Pulmonary artery endothelial cell (primary cell): ENCODE measurements at places on chromosomes 1 and 21.

GRCh38 chr1:198156745-198157240 is at the start of gene NEK7:
TSS of gene NEK7 (plus strand) at chr1:198156998. CDS start at chr1:198232581, 75,583 bp downstream.
- DNase-seq, result peak; percentile 66

- DNase-seq, result no peak
Observed at GRCh38 chr1:161290779-161291178, 19.0 kb downstream of the MPZ start.

DNA sequence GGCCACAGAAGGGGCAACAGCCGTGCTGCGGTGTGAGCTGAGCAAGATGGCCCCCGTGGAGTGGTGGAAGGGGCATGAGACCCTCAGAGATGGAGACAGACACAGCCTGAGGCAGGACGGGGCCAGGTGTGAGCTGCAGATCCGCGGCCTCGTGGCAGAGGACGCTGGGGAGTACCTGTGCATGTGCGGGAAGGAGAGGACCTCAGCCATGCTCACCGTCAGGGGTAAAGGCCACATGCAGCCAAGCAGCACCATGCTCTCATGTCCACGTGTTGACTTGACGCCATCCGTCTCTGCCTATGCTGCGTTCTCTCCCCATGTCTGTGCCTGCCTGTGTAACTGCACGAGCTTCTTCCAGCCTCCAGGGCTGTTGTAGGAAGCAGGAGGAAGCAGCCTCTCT is 85.5 kb downstream of the OBSCN start:
- DNase-seq, result no peak

DNA sequence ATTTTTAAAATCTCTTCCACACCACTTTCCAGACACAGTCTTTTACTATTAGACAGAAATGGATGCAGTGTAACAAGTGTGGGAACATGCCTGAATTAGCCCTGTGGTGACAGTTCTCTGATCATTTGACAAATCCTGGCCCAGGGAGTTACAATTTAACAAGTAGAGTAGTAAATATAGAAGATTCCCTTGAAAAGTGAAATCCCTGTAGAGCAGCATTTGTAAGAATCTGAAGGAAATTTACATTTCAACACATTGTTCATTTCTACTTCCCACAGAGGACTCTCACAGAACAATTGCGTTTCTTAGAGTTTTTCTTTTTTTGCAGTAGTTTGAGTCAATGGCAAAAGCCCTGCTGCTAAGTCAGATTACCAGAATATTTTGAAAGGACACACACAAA is 458.3 kb upstream of the BRINP3 start:
- DNase-seq, result no peak

GRCh38 chr1:24127801-24128363 is 15.1 kb downstream of the IL22RA1 start:
- no peak for DNase-seq

DNA sequence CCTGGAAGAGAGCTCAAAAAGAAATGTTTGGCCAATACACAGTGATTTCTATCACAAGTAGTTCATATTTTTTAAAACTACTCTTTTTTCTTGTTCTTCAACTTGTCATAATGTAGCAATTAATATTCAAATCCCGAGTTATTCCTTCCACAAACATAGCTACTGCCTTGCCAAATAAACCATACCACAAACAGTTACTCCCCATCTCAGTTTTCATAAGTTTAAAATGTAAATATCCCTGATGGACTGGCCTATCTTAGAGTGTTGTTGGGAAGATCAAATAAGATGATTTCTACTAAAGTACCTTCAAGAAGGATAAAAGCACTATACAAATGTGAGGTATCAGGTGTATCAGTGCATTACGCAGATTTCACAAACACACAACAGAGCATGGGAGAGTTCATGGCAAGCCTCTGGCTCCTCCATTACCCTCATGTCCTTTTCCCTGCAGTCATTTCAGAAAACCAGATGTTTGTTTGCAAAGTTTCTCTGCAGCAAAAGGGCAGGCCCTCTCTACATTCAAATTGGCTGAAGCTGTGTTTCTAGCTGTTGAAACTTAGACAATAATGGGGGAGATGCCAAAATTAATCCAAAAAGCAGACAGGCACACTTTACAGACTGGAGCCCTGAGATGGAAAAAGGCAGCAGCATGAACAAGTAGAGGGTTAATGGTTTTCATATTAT is 16.1 kb downstream of the WLS start:
- DNase-seq, result no peak

DNA sequence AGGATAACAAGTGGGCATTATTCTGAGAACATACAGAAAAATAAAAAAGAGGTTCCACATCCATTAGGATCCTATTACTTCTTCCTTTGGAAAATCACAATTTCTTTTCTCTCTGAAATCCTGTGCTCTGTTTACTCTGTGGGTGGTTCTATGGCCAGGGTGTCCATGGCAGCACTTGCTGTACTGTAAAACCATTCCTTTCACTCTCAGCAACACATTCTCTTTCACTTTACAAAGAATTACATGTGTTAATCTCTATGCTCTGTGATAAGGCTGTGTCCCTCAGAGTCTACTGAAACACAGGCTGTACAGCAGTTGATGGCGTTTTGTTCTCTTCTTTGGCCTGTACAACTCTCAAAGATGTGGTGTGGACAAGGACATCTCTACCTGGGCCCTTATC is 524.1 kb downstream of the PTBP2 start:
- DNase-seq, result no peak

- DNase-seq, result no peak
Observed at GRCh38 chr1:58003059-58003458, 543.5 kb downstream of the OMA1 start.

GRCh38 chr21:33924079-33924765 is 8.6 kb upstream of the ATP5PO start:
- DNase-seq, result no peak
